ENCODE measurements at places on chromosomes 5 and 9.

- no peak for DNase-seq
These were observed 285.6 kb downstream of the BRINP1 start for GRCh38 chr9:119083673-119084072.

GRCh38 chr9:79542735-79543620 is 28.8 kb upstream of the TLE4 start:
- DNase-seq: no peak

DNA sequence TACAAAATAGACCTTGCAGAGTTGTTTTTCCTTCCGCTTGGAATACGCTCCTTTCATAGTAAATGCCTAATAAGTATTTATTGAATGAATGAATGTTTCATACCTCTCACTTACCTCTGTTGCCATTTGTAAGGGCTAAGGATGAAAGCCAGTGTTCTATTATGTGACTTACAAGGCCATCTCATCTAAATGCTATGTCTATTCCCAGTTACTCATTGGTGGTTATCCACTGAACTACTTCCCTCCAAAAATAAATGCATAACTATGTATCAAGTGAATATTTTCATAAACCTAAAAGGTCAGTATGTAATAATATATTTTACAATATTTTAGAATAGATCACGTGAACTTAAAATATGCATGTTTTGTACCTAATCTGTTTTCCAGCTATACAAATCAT is 670.5 kb upstream of the RGMB start:
- DNase-seq: no peak

DNA sequence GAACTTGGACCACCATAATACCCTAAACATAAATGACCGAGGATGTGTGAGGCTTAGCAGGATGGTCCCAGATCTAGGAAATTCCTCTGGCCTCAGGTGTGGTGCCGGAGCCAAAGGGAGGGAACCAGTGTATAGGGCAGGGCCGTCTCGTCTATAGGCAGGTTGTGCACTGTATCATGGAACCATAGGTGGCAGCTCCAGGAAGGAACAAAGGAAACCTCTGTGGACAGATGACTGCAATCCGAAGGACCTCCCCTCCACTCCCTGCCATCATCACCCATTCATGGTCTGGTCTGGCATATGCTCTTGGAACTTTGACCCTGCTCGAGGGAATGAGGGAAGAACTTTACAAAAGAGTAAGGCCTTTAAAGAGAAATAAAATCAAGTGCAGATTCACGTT is 2.9 kb upstream of the MACIR start:
- no peak for DNase-seq

DNA sequence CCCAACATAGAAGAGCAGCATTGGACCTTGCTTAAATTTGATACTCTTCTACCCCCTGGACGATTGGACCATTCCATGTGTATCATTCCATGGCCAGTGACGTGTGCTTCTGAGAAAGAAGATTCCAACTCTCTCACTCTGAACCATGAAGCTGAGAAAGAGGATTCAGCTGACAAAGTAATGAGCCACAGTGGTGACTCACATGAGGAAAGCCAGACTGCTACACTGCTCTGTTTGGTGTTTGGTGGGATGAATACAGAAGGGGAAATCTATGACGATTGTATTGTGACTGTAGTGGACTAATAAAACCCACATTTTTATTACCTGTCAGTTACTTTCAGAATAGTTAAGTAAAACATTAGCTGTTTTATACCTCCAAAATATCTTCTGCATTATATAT is 7.5 kb downstream of the HSPA5 start:
- no peak for DNase-seq

- no peak for DNase-seq
These were observed 34.4 kb downstream of the PAM start for GRCh38 chr5:102789469-102789868.

DNA sequence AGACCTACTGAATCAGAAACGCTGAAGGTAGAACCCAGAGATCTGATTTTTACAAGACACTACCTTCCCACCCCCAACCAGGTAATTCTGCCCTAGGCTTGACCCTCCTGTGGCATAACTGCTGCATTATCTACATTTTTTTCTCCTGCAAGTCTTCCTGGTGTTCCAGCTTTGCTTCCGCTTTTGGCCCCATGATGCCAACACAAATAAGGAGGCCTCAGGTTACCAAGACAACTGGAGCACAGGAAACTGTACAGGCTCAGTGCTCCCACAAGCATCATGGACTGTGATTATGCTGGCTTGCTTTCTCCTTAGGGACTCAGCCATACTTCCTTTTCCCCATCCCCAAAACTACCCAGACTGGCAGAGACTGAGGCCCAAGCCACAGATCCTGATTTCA is 6.6 kb upstream of the MSMP start:
- no peak for DNase-seq

DNA sequence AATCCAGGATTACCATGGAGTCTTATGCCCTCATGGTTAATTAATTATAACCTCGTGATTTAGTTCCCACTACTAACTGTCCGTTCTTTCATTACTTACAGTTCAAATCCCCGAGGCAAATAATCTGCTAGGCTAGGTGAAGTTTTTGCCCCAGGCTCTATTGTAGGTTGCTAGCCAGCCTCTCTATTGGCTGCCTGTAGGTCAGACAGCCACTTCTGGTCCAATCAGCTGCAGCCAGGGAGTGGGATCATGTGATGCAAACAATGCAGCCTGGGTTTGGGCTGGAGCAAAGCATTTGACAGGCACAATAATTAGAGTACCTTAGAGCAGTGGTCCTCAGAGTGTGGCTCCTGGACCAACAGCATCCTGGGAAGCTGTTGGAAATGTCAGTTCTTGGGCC is 17.7 kb downstream of the TMEM252 start:
- DNase-seq: no peak

GRCh38 chr5:132095424-132095972 is 21.9 kb downstream of the CSF2 start:
- no peak for DNase-seq

DNA sequence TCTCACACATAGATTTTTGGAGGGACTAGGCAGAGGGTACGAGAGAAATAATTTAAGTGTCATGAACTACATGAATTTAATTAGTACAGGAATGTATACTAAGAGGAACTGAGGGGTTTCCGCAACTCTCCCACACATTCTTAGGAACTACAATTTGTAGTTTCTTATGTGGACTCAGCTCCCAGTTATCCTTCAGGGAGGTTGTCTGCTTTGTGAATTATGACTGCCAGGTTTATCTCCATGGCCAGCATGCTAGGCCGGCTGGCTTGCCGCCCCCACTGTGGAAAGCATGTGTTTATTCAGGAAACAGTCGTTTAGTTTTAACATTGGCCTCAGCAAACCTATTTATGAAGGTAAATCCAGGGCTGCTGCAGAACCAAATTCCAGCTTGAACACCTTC is 415.0 kb downstream of the KCTD16 start:
- DNase-seq: no peak

- DNase-seq: no peak
These were observed 7.6 kb downstream of the SLC1A3 start for GRCh38 chr5:36613771-36614656.

GRCh38 chr9:20838218-20838617 is 154.2 kb downstream of the FOCAD start:
- no peak for DNase-seq

GRCh38 chr9:14343261-14344031 is 29.5 kb upstream of the NFIB start:
- no peak for DNase-seq

DNA sequence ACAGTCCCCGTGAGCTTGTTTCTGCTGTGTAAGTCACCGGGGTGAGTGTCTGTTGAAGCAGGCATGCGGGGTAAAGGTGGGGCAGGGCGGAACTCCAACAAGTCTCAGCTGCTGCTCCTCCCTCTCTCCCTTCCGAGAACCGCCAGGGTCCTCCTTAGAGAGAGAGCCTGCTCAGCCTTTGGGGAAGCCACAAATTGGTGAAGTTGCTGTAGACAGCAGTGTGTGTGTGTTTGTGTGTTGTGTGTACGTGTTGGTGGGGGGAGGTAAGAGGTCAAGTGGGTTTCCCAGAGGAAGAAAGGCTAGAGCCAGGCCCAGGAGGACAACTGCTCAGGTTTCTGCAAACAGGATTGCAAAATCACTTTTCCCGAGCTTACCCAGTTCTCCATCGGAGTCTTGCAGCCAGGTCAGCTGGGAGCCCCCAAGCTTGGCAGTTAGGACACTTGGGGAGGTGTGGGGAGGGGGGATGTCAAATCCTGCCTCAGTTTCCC is 38.9 kb upstream of the DAB2IP start:
- no peak for DNase-seq

DNA sequence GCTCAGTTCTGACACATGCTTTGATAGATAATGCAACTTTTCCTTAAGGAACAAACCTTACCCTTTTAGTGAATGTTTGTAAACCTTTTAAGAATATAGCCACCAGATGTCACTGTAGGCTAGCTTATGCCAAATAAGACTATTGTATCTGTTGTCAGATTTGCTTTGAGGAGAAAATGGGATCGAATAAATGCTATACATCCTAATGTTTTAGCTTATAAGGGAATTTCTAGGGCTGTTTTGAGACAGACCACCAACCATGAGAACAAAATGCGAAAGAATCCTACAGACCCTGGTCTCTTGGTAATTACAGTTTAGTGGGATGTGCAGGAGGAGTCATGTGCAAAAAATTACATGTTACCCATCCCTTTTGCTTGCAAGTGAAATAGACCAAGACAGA is 127.6 kb upstream of the NMUR2 start:
- no peak for DNase-seq

DNA sequence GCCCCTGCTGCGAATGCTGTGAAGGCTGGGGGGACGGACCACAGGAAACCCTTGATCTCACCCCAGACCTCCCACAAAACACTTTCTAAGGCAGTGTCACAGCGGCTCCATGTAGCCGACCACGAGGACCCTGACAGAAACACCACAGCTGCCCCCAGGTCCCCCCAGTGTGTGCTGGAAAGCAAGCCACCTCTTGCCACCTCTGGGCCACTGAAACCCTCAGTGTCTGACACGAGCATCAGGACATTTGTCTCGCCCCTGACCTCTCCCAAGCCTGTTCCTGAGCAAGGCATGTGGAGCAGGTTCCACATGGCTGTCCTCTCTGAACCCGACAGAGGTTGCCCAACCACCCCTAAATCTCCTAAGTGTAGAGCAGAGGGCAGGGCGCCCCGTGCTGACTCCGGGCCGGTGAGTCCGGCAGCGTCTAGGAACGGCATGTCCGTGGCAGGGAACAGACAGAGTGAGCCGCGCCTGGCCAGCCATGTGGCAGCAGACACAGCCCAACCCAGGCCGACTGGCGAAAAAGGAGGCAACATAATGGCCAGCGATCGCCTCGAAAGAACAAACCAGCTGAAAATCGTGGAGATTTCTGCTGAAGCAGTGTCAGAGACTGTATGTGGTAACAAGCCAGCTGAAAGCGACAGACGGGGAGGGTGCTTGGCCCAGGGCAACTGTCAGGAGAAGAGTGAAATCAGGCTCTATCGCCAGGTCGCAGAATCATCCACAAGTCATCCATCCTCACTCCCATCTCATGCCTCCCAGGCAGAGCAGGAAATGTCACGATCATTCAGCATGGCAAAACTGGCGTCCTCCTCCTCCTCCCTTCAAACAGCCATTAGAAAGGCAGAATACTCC is 84.7 kb downstream of the GOLPH3 start:
- DNase-seq: no peak

GRCh38 chr5:93831449-93831848 is 90.0 kb upstream of the POU5F2 start:
- DNase-seq: no peak

GRCh38 chr5:132046880-132047299 is 13.6 kb upstream of the IL3 start:
- no peak for DNase-seq

DNA sequence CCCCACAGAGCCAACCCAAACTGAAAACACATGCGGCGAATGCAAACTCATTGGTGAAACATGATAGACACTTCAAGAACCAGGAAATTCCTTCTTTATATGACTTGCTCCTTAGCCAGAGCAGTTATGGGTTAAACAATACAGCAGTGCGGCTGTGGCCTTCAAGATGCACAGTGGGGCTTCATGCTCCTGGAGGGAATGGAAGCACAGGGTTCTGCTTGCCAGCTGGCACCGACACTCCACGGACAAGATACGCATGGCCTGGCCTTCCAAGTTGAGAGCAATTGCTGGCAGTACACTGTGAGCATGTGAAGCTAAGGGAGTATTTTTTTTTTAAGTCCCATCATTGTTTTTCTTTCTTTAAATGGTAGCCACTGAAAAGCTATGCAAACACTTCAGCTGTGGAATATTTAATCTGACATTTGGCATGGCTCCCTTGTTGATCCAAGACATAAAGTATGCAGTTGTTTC is 451.6 kb upstream of the CD180 start:
- no peak for DNase-seq

GRCh38 chr5:16931334-16932110 is 4.6 kb downstream of the MYO10 start:
- DNase-seq: no peak

GRCh38 chr9:137658781-137659180 is 40.0 kb downstream of the EHMT1 start:
- no peak for DNase-seq

- no peak for DNase-seq
These were observed 46.2 kb downstream of the CFAP77 start for GRCh38 chr9:132456241-132456640.

DNA sequence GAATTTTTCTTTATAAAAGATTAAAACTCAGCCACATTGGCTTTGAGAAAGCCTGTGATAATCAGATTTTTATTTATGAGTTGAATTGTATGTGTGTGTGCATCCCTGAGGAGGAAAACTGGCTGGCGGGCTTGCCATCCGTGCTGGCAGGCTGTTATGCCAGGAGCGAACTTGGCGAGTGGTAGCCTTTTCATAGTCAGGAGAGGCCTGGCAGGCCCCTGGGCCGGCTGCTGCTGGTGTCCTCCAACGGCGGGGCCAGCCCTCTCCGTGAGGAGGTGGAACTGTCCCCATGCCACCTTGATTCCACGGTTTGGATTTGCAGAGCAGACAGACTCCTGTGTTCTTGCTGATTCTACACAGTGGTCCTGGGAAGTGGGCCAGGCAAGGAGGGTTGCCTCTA is 43.3 kb downstream of the ZNF618 start:
- DNase-seq: no peak

GRCh38 chr5:147464211-147464610 is 45.7 kb downstream of the DPYSL3 start:
- no peak for DNase-seq

GRCh38 chr5:81428446-81428845 is 34.5 kb upstream of the ACOT12 start:
- no peak for DNase-seq

DNA sequence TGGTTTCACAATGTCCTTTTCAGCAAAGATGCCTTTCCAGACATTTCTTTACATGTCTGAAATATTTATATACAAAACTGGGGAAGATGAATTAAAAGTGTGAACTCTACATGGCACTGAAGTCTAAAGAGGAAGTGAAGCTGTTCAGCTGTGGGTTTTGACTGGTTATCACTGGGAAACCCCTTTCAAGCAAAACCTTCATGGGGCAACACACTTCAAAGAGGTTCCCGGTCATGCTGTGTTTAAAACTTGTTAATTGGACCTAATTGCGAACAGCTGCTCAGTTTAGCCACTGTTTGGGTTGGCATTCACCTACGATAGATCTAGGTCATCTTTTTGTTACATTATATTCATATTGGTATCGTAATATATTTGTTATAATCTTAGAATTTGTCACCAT is 20.0 kb upstream of the GDNF start:
- DNase-seq: no peak

- no peak for DNase-seq
These were observed 41.4 kb upstream of the FAM240B start for GRCh38 chr9:38761339-38761738.

- no peak for DNase-seq
These were observed 20.5 kb downstream of the NEURL1B start for GRCh38 chr5:172661526-172661925.

GRCh38 chr5:134141331-134142050 is 27.0 kb downstream of the TCF7 start:
- no peak for DNase-seq

- no peak for DNase-seq
These were observed 48.9 kb downstream of the PDE6A start for GRCh38 chr5:149895416-149896345.
